Parietal lobe (tissue), 2 donors: ENCODE measurements at places on chromosomes 3 and 15. TPM values are rescaled to one million over a fixed set of nuclear protein-coding genes. Genes with fewer than 3 reads are reported as not detected.

Gene WNT5A
- 7.8 TPM for total RNA-seq

Gene STRIT1
- not detected for total RNA-seq

Gene IQCF5
- total RNA-seq, result not detected

Gene NECTIN3
- total RNA-seq, result 119 TPM

Gene FANCD2OS
- not detected for total RNA-seq

Gene CNTN3
- total RNA-seq, result 37.9 TPM

Gene XXYLT1
- total RNA-seq, result 26.3 TPM
